ENCODE measurements at places on chromosomes 3 and 15.

DNA sequence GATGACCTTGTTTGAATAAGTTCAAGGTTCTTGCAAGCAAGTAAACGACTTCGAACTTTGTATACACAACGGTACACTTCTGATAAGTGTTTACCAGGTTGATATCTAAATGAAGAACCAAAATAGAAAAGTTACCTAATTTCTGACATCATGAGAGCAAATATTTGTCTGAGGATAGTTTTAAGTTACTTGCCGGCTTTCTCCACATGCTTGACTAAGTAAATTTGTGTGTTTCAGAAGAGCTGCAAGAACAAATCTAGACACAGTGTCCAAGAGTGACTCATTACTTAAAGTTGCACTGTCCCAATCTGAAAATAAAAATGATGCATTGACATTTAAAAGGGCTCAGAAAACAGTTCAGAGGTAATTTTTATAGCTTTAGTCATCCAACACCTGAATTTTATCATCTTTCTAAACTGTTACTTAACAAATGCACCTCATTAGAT, 115.1 kb downstream of the HERC1 start:
- DNase-seq = no peak

DNA sequence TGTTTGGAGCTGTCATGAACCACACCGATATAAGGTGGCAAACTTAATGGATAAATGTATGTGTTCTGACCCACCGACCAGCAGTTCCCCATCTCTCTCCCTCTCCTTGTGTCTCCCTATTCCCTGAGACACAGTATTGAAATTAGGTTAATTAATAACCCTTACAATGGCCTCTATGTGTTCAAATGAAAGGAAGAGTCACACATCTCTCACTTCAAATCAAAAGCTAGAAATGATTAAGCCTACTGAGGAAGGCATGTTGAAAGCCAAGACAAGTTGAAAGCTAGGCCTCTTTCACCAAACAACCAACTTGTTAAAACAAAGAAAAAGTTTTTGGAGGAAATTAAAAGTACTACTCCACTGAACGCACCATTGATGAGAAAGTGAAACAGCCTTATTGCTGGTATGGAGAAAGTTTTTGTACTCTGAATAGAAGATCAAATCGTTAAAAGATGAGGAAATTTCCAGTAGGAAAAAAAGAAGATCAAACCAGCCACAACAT, 15.0 kb downstream of the ATR start:
- DNase-seq = no peak

- DNase-seq = no peak
Observed at GRCh38 chr3:140898340-140899180, 43.1 kb upstream of the SLC25A36 start.

GRCh38 chr15:67147396-67147949, 82.1 kb downstream of the SMAD3 start:
- DNase-seq = no peak

GRCh38 chr3:43175541-43175940, 69.7 kb upstream of the POMGNT2 start:
- no peak for DNase-seq

DNA sequence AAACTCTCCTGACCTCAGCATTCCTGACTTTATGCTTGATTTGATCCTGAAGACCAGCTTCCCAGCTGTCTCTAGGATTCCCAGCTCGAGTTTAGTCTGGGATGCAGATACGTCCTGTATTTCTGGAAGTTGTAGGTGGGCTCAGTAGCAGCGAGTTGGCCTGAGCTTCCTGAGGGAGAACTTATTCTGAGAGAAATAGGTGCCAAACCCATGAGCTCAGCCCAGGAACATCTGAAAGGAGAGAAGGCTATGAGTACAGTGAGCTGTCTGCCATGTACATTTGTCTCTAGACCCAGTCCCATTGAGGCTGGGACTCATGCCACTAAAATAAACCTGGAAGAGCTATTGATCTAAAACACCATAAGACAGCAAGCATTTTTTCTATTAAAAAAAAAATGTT, 36.6 kb upstream of the SLC9A9 start:
- DNase-seq = no peak

DNA sequence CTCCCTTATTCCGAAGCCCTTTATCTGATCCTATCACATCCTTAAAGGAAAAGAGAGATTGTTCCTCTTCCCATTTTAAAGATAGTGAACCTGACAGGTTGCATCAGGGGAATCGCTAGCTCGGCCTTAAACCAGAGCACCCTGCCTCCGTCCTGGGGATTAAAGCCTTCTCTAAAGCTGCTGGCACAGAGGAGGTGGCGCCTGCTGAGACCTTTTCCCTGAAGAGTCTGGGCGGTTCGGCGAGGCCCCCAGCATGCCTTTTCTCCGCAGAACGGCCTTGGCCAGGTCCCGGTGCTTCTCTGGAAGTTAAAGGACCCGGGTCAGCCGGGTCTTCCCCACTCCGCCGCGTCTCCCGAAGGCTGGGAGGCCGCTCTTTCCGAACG, 593 bp downstream of the FAM219B start:
- DNase-seq = peak; percentile 7

GRCh38 chr3:83426300-83426699, 1532.5 kb upstream of the CADM2 start:
- no peak for DNase-seq

- no peak for DNase-seq
Observed at GRCh38 chr15:72338617-72339321, 18.8 kb upstream of the CELF6 start.

GRCh38 chr3:149180057-149180573, 41.5 kb downstream of the CP start:
- no peak for DNase-seq

GRCh38 chr15:70281811-70282307, 184.1 kb upstream of the TLE3 start:
- DNase-seq = no peak

DNA sequence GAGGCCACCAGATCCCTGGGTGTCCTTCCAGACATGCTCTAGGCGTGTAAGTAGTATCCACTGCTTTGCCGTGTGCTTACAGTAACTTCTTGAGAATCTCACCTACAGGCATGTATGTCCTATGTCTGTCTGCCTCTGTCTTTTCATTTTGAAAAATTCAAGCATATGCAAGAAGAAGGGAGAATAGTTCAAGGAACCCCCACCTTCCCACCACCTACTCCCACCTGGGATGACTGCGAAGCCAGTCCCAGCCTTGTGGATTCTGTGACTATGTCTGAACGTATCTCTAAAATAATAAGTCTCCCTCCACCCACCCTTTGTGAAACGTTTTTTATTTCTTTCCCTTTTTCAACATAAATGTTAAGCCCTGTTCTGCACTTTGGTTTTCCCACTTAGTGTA, 15.0 kb downstream of the CHST13 start:
- DNase-seq = no peak

DNA sequence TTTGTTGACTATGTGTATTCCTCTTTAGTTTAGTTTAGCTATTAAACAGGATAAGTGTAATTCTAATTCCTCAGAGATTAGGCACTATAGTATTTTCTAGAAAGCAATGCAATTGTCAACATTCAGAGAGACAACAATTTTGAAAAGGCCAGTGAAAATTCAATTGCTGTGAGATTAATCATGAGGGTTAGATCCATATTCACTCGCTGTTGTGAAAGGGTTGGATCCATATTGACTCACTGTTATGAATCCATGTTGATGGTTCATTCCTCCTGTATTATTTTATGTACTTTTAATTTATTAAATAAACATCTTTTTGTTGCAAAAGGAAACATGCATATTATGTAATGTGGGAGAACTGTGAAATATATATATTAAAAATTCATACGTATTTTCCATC, 641 bp downstream of the TRAT1 start:
- no peak for DNase-seq

DNA sequence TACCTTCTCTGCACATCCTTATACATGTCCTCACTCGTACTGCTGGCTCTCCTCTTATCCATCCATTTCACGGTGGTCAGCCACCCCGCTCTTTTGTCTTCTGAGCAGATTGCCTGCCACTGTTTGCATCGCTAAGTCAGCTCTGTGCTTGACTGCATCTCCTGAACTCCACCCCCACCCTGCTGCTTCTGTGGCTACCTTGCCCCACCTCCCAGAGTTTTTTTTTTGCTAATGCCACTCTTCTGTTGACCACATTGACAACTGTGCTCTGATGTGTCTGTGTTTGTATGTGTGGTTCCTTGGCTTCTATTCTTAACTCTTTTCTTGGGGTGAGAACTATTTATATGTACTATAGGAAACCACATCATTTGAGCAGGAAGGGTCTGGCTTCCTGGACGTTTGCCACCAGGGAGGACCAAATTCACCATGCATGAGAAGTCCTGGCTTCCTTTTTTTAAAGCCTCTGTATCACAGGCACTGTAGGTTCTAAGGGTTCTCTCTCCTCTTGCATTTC, 12.8 kb upstream of the MTMR10 start:
- no peak for DNase-seq

GRCh38 chr3:174020156-174020555, 622.6 kb downstream of the NLGN1 start:
- no peak for DNase-seq

- DNase-seq = no peak
Observed at GRCh38 chr3:194132465-194133286, 3.3 kb upstream of the HES1 start.

DNA sequence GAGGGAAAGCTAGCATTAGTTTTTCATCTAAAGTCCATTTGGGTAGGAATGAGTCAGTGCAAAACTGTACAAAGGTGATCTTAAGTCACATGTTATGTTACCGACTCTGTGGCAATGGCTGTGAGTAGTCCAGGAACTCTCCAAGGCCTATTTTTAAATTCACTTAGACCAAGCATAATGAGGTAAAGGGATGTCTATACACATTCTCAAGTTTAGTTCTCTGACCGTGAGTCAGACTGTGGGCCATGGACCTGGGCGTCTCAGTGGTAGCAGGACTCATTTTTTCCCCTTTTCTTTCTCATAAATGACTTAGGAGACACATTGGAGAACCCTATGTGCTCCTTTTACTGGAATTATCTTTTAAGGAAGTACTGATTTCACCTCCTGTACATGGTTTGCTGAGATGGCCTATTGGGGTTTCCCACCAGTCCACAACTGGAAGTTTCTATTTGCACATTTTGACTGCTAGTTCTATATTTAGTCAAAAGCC, 488.7 kb upstream of the TPRG1 start:
- DNase-seq = no peak

DNA sequence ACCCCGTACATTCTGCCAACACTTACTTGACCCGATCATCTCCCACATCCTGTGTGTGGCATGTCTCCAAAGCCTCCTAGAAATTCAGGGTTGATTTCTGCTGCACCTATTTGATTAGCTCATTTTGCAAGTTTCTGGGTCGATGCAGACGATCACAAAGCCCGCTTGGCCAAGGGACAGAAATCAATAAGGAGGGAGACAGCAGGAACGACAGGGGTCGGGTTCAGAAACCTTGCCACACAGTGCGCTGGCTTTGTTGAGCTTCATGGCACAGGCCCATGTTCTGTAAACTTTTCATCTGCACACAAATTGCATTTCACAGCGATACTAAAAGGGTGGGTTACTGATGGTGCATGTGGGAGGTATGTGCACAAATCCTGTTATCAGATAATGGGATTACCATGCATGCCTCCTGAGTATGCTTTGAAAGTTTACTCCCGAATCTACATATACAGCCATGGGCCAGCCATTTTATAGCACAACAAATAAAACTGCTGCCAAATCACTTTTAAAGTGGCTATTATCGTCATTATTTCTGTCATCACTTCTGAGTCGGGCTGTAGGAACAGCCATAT, 95.9 kb upstream of the ATP11B start:
- no peak for DNase-seq

DNA sequence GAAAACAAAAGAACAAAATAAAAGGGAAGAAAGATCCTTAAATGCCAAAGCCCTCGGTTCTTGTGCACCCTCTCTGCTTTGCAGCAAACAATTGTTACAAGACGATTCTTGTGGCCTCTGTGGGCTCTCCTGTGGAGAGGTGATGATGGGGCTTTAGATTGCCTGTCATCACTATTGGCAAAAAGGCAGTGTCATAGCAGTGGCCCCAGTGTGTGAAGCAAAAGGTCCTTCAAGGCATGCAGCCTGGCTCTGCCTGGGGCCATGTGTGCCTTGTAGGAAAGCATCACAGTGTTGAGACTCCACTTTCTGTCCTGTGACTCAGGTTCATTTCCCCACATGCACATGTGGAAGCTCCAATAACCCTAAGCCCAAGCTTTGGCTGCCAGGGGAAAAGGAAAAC, 43.7 kb downstream of the POC1A start:
- no peak for DNase-seq

DNA sequence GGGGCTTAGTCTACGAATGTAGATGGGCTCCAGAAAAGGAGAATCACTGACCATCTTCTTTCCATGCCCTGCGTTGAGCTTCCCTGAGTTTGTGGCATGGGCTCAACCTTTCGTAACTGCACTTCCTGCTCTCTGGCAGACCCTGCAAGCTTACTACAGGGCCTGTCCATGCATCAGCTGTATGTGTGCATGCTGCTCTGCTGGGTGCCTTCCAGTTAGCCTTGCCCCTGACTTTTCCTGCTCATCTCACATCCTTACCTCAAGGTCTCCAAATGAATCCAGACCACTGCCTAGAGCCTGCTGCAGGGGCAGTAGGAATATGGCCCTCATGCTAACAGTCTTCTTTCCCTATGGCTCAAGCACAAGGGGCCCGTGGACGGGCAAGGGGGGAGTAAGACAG, 2.0 kb upstream of the TF start:
- no peak for DNase-seq

DNA sequence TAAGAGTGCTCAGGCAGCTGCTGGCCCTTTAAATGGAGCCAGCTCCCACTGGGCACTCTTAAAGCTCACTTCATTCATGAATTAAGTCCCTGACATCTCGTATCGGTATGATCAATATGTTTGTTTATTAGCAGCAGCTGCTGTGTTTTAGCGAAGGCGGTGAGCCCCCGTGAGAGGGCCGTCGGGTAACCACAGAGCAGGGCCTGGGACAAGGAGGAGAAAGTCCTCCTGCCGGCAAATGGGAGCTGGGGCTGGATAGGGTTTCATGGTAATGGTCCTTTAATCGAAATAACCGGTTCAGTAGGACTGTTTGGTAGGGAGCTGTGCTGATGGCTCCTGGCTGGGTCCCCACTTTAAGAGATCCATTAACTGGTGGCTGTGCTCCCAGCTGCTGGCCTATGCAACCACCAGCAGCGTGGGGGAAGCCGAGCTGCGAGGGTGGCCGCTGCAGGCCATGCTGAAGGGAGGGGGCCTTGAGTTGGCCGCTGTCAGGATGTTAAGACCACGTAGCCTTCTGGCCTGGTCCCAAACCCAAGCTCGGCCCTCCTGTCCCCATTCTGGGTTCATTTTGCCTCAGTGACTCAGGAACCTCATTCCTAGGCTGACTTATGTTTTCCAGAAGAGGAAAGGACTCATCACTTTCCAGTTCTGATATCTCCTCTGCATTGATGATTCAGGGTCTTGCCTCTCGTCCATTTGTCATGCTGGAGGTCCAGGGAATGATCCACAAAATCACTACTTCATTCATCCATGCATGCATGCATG, 67.6 kb upstream of the NTRK3 start:
- no peak for DNase-seq

- DNase-seq = no peak
Observed at GRCh38 chr3:159126261-159127020, 324.6 kb downstream of the MFSD1 start.

DNA sequence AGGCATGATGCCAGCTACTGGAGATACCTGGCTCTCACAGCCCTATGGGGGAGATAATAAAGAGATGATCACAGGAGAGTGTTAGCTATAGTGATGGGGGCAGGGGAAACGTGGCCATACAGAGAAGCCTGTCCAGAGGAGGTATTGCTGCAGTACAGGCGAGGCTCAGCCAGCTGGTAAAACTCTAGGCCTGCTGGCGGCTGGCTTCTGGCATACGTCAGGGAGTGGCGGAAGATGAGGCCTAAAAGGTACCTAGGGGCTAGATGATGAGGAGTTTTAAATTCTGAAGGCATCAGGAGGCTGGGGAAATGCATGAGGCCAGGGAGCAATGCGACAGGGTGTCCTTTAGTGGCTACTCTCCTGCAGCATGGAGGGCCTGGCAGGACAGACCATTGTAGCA, 110.7 kb downstream of the EEFSEC start:
- no peak for DNase-seq

All from stimulated activated CD8-positive, alpha-beta memory T cell treated with anti-CD3 and anti-CD28 coated beads, Interleukin-7, amount 100 ng/mL, for 24 hours (primary cell).